ENCODE measurements at places on chromosomes 2 and 18.
A peak's percentile ranks its signal among the peaks of the same experiment; 100 is the strongest.

DNA sequence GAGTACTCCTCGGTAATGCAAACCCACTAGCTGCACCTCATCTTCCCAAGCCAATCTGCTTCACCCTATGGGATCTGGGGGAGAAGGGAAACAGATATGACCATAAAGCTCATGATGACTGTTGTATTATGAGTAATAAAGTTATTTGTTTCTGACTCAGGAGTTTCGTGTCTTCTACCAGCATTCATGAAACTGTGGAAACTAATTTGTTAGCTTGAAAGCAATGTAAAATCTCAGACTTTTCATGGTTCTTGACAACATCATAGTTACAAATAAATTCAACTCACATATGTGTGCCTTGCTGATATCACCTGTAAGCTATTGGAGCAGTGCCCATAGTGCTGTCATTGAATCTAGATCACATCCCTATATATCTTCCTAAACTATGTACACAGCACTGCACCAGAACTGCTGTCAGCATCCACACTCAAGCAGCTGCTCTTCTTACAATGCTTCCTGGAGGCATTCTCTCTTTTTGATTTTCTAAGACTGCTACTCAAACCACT lies 135.6 kb upstream of the KYNU start:
- H3K36me3 ChIP-seq: no peaks in the 10 kb centered on the region
- H3K27ac ChIP-seq: no peak overlapping the region
- no peak for DNase-seq
- H3K27me3 ChIP-seq: no peaks in the 10 kb centered on the region

DNA sequence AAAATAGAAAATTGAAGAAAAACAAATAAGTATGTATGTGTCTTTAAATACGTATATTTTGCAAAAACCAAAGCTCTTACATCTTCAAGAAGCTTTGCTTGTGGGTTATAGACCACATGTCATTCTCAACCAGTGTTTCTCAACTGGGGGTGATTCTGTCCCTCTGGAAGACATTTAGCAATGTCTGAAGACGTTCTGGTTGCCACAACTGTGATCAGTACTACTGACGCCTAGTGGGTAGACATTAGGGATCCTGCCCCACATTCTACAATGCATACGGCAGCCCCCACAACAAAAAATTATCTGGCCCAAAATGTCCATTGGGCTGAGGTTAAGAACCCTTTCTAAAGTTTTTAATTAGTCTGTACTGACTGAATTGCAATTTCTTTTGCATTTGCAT lies 48.4 kb downstream of the UNC50 start:
- peak overlapping the region; percentile 60 for H3K4me3 ChIP-seq
- H3K27me3 ChIP-seq: no peaks in the 10 kb centered on the region
- no peak for DNase-seq
- H3K36me3 ChIP-seq: peaks cover 63% of the 10 kb centered on the region

GRCh38 chr2:120892271-120892966 lies 156.8 kb downstream of the GLI2 start:
- DNase-seq: no peak
- H3K27me3 ChIP-seq: no peaks in the 10 kb centered on the region
- no peak overlapping the region for H3K27ac ChIP-seq

GRCh38 chr2:234100686-234101085 lies 50.2 kb downstream of the SPP2 start:
- H3K27me3 ChIP-seq: peaks cover 12% of the 10 kb centered on the region
- DNase-seq: no peak
- H3K27ac ChIP-seq: no peak overlapping the region
- H3K4me1 ChIP-seq: peaks cover 36% of the 10 kb centered on the region

DNA sequence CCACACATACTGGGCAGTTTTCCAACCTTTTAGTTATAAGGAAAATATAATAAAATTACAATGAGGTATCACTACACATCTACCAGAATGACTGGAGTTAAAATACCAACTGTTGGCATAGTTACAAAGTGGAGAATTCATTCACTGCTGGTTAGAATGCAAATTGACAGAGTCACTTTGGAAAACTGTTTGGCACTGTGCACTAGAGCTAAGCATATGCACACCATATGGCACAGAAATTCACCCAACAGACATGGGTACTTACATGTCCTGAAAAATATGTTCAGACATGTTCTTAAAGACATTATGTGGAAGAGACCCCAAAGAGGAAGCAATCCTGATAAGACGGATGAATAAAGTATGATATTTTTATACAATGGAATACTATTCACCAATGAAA lies 686.1 kb upstream of the RAB6C start:
- H3K27ac ChIP-seq: no peak overlapping the region
- H3K4me3 ChIP-seq: no peak overlapping the region
- H3K36me3 ChIP-seq: no peaks in the 10 kb centered on the region
- DNase-seq: no peak
- no peaks in the 10 kb centered on the region for H3K27me3 ChIP-seq

- H3K27me3 ChIP-seq: no peaks in the 10 kb centered on the region
- H3K4me1 ChIP-seq: peaks cover 11% of the 10 kb centered on the region
- no peak overlapping the region for H3K27ac ChIP-seq
- DNase-seq: no peak
These were observed 8.4 kb upstream of the RNF125 start for GRCh38 chr18:32010124-32010721.

GRCh38 chr2:32136097-32136496 lies 29.6 kb upstream of the SLC30A6 start:
- no peak overlapping the region for H3K4me3 ChIP-seq
- no peak for DNase-seq
- H3K36me3 ChIP-seq: peaks cover 28% of the 10 kb centered on the region
- no peak overlapping the region for H3K27ac ChIP-seq
- no peaks in the 10 kb centered on the region for H3K27me3 ChIP-seq

All from activated T-helper 2 cell treated with anti-CD3 and anti-CD28 coated beads, Interferon-gamma antibody, Interleukin-2, Interleukin-4, amounts not matched to agents 10 μg/mL and 5 μg/mL and 100 μg/mL, durations not matched to agents 14 hours and 24 hours and 36 hours (primary cell).